ENCODE measurements at places on chromosomes 2 and 18.

- no peak for DNase-seq
Measured at GRCh38 chr2:239956818-239957261, 68.3 kb downstream of the NDUFA10 start.

- no peak for DNase-seq
Measured at GRCh38 chr18:70559446-70559845, 270.6 kb downstream of the SOCS6 start.

- DNase-seq = no peak
Measured at GRCh38 chr2:63408530-63408929, 179.7 kb downstream of the WDPCP start.

GRCh38 chr2:134429886-134430285 is 176.0 kb downstream of the MGAT5 start:
- no peak for DNase-seq

- DNase-seq = no peak
Measured at GRCh38 chr2:106012001-106012590, 182.0 kb downstream of the UXS1 start.

GRCh38 chr18:74590671-74591070 is 7.0 kb upstream of the ZNF407 start:
- no peak for DNase-seq

DNA sequence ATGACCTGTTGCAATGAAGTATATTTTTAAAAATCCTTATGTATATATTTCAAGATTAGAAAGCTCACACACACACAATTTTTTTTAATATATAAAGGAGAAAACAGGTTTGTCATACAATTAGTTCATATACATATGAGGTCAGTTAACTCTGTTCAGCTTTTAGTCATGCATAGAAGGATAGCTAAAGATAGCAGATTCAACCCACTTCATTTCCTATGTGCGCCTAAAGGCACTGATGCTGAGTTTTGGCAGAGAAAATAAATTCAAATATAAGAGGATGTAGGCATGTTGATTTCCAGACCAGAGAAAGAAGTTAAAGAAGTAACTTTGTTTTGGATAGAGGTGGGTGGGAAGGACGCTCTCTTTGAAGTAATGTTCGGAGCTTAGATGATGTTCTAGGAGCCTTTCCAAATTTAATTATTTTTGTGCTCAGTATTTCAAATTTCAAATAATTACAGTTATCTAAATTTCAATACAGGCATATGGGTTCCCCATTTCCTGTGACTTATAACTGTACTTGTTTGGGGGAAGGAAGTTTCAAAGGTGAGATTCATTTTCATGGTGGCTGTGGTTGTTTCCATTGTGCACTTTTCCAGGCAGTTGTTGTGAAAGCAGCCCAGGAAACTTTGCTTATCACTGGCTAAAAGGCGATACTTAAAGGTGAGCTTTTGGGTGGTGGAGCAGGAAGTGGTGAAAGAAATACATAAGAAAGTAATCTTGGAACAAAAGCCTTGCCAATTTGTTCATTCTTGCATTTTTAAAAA is 523.4 kb upstream of the FANCL start:
- no peak for DNase-seq

DNA sequence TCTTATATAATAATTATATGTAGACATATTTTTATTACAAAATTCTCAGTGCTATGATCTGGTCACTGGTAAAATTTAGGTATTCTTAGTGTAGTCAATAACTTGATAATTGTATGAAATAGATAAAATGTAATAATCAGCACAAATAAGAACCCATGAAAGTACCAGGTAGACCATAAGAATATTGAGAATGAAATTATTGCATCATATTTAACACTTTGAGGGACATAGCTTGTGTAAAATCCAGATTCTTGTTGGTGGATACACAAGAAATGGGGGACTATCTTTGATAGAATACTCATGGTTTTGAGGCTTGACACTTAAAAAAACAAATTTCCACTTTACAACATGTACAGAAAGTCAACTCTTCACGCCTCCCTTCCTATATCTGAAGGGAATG is 898.8 kb upstream of the DDX18 start:
- no peak for DNase-seq

DNA sequence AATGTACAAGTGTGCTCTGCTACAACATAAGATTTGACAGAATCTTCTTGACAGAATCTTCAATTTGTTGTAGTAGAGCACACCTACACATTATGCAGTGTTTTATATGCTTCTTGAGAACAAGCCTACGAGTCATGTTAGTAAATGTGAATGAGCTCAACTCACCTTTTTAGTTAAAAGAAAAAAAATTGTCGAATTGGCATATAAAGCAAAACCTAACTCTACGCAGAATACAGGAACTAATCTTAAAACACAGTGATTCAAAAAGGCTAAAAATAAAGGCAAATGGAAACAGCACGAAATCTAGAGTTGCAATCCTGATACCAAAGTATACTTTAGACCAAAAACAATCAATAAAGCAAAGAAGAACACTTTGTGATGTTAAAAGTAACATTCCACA is 87.9 kb downstream of the PIGN start:
- no peak for DNase-seq

- no peak for DNase-seq
Measured at GRCh38 chr18:5979971-5980457, 84.7 kb upstream of the TMEM200C start.

GRCh38 chr2:133561045-133561852 is 7.0 kb downstream of the NCKAP5 start:
- DNase-seq = peak; percentile 17

GRCh38 chr18:22020867-22021370 is 148.5 kb upstream of the GATA6 start:
- no peak for DNase-seq

DNA sequence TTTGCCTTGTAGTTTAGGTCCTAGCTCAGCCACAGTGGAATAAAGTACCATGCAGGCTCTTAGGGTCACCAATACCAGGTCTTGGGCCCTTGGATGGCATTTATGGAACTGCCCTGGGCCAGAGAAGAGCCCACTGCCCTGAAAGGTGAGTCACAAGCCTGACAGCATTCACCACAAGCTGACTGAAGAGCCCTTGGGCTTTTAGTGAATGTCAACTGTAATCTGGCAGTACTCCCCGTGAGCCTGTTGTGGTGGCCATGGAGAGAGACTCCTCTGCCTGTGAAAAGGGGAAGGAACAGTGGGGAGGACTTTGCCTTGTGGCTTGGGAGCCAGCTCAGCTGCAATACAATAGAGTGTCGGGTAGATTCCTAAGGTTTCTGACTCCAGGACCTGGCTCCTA is 1389.7 kb downstream of the DSC3 start:
- DNase-seq = no peak

DNA sequence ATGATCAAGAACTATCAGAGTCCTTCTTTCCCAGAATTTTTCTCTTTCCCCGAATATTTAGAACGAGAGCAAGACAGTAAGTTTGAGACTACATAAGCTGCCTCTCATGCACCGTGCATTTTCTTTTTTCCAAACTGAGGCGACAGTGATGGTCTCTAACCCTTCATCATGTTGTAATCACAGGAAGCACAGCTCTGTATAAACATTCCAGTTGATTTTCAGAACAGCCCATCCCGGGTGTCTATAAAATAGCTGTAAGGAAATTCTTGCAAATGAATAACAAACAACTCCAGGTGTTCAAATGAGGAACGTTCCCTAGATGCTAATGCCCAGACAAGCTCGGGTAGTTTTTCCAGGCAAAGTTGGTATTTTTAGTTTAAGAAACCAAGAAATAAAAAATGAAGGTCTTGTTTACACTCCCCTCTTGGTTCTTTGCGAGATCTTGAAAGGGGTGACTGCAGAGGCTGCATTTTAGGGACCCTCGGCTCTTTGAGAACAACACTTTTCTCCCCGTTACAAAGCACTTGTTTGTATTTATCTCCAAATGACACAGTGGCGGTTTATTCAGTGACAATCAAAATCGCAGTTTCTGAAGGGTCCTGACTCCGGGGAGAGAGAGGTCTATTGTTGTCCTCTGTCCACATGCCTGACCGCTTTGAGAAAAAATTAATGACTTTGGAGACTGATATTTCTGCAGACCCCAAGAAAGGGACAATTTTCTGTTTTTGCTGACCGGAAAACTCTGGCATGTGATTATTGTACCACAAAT is 101.1 kb upstream of the NCK2 start:
- no peak for DNase-seq

- DNase-seq = no peak
Measured at GRCh38 chr2:9247786-9248185, 41.2 kb downstream of the ASAP2 start.

DNA sequence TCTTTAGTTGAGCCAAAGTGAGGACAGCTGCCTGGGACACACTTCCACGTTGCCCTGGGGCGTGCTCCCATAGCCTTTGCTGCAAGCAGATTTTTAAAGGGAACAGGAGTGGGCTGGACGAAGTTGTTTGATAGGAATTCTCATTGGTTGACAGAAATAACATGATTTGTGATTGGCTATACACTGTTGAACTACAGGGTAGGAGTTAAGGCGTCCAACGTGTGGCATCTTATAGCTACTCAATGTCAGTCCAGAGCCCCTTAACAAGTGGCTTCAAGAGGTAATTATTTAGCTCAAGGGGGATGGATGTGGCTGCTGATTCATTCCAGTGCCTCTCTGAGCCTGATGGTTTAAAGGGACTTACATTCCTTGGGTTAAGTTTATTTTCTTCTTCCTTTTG is 65.5 kb downstream of the ACAA2 start:
- DNase-seq = no peak

- no peak for DNase-seq
Measured at GRCh38 chr2:207734264-207734635, 22.8 kb downstream of the CCNYL1 start.

- DNase-seq = no peak
Measured at GRCh38 chr2:240468303-240469238, 33.1 kb downstream of the GPC1 start.

GRCh38 chr2:28394331-28394877 is 1.7 kb downstream of the FOSL2 start:
- peak; percentile 20 for DNase-seq

DNA sequence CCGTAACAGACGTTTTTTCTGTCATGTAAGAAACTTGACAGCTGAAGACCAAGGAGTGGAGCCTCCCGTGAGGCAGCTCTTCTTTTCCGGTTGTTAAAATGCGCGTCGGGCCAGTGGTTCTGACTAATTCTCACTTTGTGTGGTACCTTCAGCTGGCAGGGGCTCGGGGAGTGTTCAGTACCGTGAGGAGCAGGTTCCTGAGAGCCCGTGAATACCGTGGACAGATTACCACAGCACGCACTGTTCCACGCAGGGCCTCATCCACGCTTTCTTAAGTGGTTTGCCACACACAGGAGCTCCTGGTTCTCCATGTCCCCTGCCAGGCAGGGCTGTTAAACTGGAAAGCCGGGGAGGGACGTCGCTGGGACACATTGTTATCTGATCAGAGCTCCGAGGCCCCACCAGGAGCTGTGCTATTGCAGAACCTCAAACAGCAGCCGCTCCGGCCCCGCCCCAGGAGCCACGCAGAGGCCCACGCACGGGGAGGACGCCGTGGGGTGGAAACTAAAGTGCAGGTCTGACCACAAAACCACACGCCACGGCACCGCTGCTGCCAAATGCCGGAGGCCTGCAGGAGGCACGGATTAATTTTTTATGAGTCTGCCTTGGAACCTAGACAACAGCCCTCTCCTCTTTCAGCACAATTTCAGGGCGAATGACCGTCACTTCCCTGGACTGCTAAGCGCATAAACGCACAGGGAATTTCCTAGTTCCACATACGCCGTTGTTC is 43.3 kb downstream of the NFATC1 start:
- DNase-seq = no peak

- no peak for DNase-seq
Measured at GRCh38 chr2:177221534-177221933, 8.9 kb downstream of the HNRNPA3 start.

DNA sequence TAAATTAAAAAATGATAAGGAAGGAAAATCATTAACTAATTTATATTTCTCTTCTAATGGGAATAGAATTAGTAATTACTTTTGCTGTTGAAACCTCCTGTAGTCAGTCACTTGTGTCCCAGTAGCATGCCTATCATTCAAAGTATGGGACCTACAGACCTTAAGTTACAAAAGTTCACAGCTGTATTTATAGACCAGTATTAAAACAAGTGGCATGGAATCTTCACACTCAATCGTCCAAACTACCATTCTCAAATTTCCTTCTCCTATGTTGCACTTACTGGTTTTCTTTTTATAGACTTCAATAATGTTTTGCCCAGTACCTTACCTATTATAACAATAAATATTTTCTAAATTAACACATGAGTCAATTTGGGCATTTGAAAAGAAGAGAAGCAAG is 639.9 kb downstream of the ERBB4 start:
- DNase-seq = no peak

- no peak for DNase-seq
Measured at GRCh38 chr2:45857867-45858520, 206.5 kb downstream of the PRKCE start.

GRCh38 chr2:14806613-14807012 is 174.1 kb downstream of the LRATD1 start:
- DNase-seq = no peak

GRCh38 chr18:32511147-32511546 is 40.5 kb upstream of the GAREM1 start:
- DNase-seq = no peak

DNA sequence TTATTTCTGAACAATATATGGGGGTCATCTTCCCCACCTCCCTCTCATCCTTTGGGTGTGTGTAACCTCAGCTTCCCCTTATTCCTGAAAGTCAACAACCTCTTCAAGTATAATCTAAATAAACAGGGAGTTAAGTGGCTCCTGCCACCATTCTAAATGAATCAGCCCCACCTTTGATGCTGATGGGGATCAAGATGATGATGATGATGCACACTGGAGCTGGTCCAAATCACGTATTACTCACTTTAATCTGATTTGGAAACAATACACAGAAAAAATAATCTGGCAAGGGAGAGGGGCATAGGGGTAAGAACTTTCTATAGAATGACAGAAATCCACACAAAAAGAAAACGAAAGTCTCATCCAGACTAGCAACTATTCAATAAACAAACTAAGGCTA is 7.1 kb downstream of the ACVR1 start:
- DNase-seq = no peak

DNA sequence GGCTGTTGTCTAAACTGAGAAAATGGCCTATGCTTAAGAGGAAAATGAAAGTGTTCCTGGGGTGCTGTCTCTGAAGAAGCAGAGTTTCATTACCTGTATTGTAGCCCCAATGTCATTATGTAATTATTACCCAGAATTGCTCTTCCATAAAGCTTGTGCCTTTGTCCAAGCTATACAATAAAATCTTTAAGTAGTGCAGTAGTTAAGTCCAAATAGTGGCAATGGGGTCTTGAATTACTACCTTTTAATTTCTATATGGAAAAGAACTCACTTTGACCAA is 13.8 kb upstream of the ALLC start:
- no peak for DNase-seq

DNA sequence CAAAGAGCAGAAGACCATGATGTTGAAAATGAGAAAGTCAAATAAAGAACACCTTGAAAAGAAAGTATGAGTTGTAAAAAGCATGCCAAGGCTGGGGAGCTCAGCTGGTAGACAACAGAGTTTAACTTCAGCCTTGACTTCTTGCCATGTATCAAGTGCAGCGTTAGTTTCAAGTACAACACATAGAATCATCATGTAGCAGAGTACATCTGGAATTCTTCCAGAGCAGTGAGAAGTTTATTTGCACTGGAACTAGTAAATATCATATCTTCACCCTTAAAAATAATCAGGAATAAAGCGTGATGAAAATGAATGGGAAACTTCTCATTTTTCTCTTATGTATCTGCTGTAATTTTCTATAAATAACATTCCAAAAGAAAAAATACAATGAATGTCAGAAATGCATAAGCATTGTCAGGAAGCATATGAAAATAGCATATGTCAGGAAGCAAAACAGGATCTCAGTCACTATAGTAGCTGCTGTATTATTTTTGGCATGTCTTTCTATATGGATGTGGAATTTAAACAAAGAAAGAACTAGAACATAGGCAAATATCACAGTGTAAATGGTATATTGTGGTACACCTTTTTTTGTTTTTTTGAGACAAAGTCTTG is 10.1 kb upstream of the SULT1C4 start:
- no peak for DNase-seq

- DNase-seq = no peak
Measured at GRCh38 chr2:55252832-55253231, 16.2 kb downstream of the MTIF2 start.
